GM03348 (cell line): ENCODE measurements at places on chromosomes 2 and 18.

DNA sequence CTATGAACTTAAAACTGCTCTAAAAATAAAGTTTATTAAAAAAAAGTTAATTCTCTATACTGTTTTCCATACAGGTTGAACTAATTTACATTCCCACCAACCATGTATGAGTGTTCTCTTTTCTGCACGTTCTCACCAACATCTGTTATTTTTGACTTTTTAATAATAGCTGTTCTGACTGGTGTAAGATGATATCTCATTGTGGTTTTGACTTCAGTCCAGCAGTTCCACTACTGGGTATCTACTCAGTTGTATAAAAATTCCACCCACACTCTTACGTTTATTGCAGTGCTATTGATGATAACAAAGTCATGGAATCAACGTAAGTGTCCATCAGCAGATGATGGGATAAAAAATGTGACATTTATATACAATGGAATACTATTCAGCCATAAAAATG is 33.7 kb downstream of the SPAG16 start:
- no peak for DNase-seq

DNA sequence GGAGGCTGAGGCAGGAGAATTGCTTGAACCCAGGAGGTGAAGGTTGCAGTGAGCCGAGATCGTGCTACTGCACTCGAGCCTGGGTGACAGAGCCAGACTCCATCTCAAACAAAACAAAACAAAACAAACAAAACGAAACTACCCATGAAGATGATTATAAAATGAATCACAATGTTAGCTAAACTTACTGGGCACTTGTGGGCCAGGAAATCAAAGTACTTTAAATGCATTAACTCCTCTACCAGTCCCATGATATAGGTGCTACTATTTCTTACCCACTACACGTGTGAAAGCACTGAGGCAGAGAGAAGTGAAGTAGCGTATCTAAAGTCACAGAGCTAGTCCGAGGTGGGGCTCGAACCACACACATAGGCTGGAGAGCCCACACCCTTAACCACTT is 53.6 kb downstream of the POLE4 start:
- no peak for DNase-seq

DNA sequence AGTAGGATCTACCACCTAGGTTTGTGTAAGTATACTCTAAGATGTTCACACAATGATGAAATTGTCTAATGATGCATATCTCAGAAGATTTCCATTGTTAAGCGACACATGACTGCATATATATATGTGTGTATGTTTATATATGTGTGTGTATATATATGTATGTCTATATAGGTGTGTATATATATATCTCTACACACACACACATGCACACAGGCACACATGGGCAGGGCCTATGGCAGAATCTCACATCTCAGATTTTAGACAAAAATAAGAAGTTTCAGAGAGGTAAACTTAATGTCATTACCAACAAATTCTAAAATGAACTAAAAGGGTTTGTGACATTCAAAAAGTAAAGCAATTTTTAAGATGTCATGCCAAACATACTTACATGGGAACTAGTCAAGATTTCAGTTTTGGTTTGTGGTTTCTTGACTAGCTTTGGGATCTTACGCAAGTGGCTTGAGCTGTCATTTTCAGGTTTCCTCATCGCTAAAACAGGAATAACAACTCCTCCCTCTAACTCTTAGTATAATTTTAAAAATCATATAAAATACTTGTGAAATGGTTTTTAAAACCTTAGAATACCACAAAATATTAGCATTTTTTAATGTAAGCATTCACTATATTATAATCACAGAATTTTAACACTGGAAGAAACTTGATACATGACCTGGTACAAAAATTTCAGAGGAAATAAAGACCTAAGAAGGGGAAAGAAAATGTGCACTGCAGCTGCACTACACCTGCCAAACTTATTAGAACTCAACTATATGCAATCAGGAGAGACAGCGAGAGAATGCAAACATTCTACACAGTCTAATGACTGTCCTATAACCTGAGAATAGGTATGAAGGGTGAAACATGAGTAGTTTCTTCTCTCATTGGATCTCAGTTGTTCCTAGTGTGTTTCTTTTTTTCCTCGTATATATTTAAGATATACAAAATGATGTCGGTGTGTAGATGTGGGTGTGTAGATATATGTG is 75.7 kb downstream of the TTC21B start:
- peak; percentile 51 for DNase-seq

GRCh38 chr18:67913040-67913439 is 396.5 kb upstream of the DSEL start:
- DNase-seq = no peak

DNA sequence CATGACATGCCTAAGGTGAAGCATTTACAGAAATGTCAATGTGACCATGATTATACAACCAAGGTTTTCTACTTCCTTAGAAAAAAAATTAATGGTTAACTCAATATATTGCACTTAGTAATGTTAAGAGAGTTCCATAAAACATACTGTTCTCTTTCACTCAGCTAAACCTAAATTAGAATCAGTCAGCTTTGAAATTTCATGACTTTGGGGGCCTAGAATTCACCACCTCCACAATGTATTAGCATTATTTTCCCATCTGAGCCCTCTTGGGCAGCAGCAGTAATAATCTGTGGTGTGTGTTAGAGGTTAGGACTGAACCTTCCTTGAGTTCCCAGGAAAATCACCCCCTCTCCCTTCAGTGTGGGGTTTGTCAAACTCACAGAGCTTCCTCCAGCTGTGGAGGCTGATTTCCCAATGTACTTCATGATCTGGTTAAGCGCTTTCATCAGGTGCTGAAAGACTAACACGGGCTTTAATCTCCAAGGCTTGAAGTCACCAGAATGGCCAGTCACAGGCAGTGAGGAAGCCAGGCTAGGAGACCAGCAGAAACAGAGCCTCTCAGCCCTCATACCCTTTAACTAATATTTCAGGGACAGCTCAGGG is 7.1 kb upstream of the UPP2 start:
- no peak for DNase-seq

- peak; percentile 45 for DNase-seq
Measured at GRCh38 chr2:127145280-127145895, 38.4 kb upstream of the BIN1 start.

GRCh38 chr2:233976690-233977294 is 59.6 kb downstream of the TRPM8 start:
- peak; percentile 73 for DNase-seq

DNA sequence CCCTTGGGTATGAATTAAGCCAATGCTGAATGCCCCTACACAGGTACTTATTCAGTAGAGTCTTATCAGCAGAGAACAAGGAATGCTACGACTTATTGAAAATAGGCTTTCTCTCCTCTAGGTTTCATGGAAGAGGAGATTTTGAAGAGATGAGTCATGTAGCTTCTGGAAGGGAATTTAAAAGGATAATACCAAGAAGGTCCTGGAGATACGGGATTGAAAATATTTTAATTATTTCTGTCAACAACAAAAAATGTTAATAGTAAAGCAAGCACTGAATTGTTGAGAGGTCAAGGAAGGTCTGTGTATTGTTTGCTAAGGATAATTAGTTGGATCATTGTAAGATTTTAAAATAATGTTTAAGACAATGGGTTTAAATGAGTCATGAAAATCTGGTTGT is 293.0 kb upstream of the SPHKAP start:
- DNase-seq = peak; percentile 33

GRCh38 chr2:47311764-47312490 is 91.0 kb upstream of the MSH2 start:
- DNase-seq = no peak

- DNase-seq = peak; percentile 24
Measured at GRCh38 chr18:62979176-62979575, 263.8 kb downstream of the PHLPP1 start.

DNA sequence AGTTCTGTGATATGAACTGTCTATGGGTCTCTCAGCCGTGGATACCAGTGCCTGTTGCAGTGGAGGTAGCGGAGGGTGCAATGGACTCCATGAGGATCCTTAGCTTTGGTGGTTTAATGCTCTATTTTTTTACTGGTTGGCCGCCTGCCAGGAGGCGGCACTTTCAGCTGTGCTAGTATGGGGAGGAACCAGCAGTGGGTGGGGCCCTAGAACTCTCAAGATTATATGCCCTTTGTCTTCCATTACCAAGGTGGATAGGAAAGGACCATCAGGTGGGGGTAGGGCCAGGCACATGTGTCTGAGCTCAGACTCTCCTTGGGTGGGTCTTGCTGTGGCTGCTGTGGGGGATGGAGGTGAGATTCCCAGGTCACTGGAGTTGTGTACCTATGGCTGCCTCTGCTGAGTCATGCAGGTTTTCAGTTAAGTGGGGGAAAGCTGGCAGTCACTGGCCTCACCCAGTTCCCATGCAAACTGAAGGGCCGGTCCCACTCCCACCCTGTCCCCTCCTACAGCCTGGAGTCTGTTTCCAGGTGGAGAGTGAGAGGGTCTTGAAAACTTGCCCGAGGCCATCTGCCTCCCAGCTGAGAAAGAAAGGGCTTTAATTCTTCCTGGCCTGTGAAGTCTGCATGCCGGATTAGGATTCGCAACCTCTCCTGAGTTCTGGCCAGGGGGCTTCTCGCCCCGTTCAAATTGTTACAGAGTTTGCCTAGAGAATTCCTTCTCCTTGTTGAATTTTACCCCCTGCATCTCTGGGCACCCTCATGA is 14.5 kb downstream of the KCNS3 start:
- no peak for DNase-seq

DNA sequence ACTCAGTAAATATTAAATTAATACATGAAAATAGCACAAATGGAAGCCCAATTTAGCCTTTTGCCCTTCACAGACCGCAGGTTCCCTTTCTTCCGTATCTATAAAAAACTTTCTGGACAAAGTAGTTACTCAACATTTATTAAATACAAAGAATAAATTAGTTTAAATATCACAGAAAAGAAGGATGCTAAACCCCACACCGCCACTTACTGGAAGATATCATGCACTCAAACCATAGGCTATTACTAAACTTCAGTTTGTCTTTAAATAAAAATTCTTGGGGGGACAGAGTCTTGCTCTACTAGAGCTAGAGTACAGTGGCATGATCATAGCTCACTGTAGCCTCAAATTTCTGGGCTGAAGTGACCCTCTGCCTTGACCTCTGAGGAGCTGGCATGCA is 120.7 kb upstream of the FHL2 start:
- DNase-seq = no peak

GRCh38 chr2:112474844-112475486 is 7.0 kb upstream of the TTL start:
- peak; percentile 55 for DNase-seq

GRCh38 chr2:58762176-58762781 is 521.2 kb upstream of the FANCL start:
- peak; percentile 63 for DNase-seq

DNA sequence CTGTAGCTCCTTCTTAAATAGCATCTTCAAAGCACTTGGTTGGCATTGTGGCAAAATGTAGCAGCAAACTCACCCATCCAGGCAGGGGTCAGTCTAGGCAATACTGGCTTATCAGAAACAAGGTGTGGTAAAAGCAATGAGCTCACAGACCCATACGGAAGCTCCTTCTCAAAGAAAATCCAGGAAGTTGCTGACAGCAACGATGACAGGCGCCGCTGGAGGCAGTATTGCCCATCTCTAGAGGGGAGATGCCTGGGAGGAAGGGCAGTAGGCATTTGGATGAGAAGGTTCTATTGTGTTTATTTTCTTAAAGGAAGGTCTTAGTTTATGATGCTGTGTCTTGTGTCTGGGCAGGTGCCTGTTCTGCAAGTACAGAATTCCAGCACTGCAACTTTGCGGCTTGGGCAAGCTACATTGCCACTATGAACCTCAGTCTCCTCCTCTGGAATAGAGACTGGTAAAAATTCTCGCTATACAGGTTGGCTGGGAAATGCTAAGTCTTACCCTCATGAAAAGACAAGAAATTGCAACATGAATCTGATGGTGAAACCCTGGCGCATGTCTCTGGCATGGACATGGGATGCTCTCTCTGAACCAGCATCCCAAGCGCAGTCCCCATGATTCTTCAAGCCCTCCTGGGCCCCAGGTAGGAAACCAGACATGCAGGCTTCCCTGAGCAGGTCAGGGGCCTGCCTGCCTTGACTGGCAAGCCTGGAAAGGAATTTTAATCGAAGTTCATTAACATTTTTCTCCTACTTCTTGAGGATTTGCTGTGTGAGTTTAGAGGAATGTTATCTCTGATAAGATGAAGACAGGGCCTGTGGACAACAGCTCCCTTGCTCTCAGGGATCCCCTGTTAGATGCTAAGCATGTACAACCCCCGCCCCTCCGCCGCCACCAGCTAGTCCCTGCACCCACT is 156.0 kb downstream of the TFCP2L1 start:
- DNase-seq = peak; percentile 27

DNA sequence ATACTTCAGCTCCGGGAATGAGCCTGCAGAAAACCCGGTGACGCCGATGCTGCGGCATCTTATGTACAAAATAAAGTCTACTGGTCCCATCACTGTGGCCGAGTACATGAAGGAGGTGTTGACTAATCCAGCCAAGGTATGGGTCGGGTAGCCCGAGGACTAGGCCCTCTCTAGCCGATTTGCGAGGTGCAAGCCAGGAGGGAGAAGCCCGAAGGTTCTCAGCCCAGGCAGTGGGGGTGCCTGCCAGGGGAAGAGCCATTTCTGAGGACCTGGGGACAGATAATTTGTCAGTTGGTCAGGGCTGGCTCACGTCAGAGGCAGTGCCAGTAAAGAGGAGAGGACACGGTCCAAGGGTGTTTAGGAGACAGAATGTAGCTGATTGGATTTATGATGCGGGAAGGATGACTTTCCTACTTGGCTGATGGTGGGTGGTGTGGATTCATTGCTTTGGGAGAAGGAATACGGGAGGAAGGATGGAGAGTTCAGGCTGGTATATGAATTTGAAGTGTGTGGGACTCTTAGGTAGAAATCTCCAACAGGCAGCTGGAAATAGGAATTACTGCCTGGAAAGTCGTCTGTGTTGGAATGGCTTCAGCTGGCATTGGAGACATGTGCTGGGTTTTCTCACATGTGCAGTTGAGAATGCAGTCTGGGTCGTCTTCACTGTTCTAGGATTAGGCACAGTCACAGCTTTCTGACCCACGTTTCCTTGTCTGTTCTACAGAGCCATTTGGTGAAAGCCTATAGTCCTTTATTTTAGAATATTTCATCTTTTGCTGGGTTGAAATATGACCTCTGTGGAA is 874 bp downstream of the NDUFAF7 start:
- DNase-seq = peak; percentile 66

- DNase-seq = no peak
Measured at GRCh38 chr2:47312491-47312850, 90.5 kb upstream of the MSH2 start.

GRCh38 chr2:108617617-108618016 is 83.3 kb downstream of the LIMS1 start:
- no peak for DNase-seq
